ENCODE measurements at places on chromosomes 4 and X.

- no peaks in the 10 kb centered on the region for H3K4me1 ChIP-seq
- no peaks in the 10 kb centered on the region for H3K36me3 ChIP-seq
- peaks cover 2% of the 10 kb centered on the region for H3K27me3 ChIP-seq
- DNase-seq = no peak
Observed at GRCh38 chr4:52173470-52174045, 122.5 kb downstream of the SPATA18 start.

GRCh38 chr4:119130365-119131065 lies 5.1 kb upstream of the MYOZ2 start:
- no peak for DNase-seq
- no peak overlapping the region for H3K27ac ChIP-seq
- H3K4me3 ChIP-seq = no peak overlapping the region
- no peaks in the 10 kb centered on the region for H3K4me1 ChIP-seq
- peaks cover 1% of the 10 kb centered on the region for H3K27me3 ChIP-seq

DNA sequence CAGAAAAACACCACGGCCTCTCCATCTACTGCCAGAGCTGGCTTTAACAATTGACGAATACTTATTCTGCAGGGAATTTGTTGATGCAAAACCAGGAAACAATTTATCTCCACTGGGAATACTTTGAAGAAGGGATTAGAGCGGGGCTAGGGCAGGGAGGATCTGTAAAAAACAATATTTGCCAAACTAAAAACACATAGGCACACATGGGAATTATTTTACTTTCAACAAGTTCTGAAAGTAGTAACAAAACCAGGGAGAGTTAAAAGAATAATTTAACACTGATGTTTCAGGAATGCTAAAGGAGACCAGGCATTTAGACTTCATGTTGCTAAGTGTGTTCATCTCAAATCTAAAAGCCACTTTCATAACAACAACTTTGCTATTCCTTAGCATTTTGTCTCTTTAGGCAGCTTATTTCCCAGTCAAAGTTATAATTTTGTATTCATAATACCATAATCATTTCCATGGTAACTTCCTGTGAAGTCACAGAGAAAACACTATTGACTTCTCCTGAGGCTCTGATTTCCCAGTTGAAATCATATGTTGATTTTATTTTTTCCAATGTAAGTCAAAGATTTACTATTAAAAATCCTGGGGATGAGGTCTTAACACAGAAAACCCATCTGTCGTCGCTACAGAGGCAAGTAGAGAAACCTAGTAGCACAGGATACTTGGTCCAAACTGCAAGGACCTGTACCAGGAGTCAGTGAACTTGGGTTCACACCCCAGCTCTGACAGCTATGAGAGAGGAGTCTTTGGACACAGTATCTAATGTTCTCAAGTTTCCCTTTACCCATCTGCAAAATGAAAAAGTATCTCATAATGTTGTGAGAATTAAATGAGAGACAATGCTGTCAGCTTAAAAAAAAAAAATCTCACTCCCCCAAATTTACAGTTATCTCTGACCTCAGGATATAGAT lies 69.3 kb downstream of the SH3RF1 start:
- no peaks in the 10 kb centered on the region for H3K36me3 ChIP-seq
- H3K4me3 ChIP-seq = no peak overlapping the region
- no peak for DNase-seq
- peaks cover 3% of the 10 kb centered on the region for H3K4me1 ChIP-seq
- no peaks in the 10 kb centered on the region for H3K27me3 ChIP-seq
- peak overlapping the region; percentile 45 for H3K27ac ChIP-seq

DNA sequence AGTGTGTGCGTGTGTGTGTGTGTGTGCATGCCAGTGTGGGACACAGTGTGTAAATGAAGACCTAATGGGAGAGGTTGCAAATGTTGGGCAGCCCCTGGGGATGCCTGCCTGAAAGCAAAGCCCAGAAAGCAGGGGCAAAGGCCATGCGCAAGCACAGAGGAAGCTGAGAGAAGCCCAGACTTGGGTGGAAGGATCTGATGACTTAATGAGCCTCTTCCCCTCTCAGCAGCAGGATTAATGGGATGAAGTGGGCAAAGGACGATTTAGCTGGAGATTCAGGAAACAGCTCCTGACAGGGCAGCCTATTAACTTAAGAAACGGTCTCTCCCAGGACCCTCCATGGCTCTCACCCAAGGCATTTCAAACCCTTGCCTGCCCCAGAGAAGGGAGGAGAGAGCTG lies 107.3 kb downstream of the EFNB1 start:
- H3K27ac ChIP-seq = no peak overlapping the region
- peaks cover 1% of the 10 kb centered on the region for H3K36me3 ChIP-seq
- peaks cover 3% of the 10 kb centered on the region for H3K4me1 ChIP-seq
- peaks cover 13% of the 10 kb centered on the region for H3K27me3 ChIP-seq
- DNase-seq = no peak

GRCh38 chr4:168537086-168537485 lies 40.2 kb downstream of the PALLD start:
- H3K27ac ChIP-seq = no peak overlapping the region
- H3K27me3 ChIP-seq = peaks cover 8% of the 10 kb centered on the region
- DNase-seq = no peak
- no peak overlapping the region for H3K4me3 ChIP-seq
- H3K4me1 ChIP-seq = no peaks in the 10 kb centered on the region

DNA sequence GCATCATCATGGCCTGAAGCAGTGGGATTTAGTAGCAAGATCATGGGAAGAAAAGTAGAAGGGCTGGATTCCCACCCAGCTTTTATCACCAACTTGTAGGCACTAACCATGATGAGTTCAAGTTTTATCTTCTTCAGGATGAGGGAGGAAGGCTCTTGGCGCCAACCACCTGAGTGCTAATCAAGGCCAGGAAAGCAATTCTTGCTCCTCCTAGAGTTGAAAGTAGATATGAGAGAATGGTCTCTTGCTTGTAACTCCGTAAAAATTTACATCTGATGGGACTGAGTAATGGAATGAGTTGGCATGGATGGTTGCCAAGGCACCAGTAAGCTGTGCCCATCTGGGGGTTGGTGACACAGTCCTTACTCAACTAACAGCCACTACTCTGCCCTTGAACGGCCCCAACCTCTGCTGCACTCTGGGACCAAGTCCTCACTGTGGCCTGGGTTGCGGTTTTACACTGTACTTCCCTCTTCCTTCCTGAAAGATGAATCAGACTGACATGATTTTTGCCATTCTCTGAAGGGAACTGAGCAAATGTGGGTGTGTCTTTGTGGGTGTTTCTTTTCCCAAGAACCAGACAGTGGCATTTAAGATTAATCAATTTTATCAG lies 39.4 kb upstream of the NDP start:
- H3K4me3 ChIP-seq = no peak overlapping the region
- DNase-seq = no peak
- H3K27ac ChIP-seq = no peak overlapping the region
- H3K27me3 ChIP-seq = peaks cover 3% of the 10 kb centered on the region

- peak within 1 kb of the TSS; percentile 52 for H3K27ac ChIP-seq
- H3K27me3 ChIP-seq = peaks cover 15% of the 10 kb centered on the region
Observed at GRCh38 chr4:127782275-127783025, at the start of gene HSPA4L. HSPA4L (plus strand) TSS chr4:127782322; CDS start chr4:127782551, 229 bp downstream.

Measured in memory B cell (primary cell).